ENCODE measurements at places on chromosomes 5 and 9.

- DNase-seq, result no peak
Measured at GRCh38 chr5:95533106-95533505, 21.7 kb downstream of the SKIC3 start.

DNA sequence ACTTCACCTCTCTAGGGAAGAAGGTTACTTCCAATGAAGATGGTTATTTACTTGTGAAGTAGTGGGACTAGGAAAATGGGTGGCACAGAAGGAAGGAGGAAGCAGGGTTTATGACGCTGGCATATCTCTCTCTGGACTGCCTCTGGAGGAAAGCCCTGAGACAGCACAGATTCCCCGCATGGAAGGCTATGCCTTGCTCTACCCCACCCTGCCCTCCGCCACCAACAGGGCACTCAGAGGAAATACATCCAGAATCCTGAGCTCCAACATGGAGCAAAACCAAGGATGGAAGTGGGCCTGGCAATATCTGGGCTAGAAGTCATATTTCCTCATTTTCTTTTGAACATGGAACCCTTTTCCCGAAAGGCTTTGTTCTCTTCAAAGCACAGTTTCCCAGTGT, 346.9 kb downstream of the ZSWIM6 start:
- no peak for DNase-seq

GRCh38 chr9:93226819-93227218, 42.9 kb downstream of the WNK2 start:
- no peak for DNase-seq

DNA sequence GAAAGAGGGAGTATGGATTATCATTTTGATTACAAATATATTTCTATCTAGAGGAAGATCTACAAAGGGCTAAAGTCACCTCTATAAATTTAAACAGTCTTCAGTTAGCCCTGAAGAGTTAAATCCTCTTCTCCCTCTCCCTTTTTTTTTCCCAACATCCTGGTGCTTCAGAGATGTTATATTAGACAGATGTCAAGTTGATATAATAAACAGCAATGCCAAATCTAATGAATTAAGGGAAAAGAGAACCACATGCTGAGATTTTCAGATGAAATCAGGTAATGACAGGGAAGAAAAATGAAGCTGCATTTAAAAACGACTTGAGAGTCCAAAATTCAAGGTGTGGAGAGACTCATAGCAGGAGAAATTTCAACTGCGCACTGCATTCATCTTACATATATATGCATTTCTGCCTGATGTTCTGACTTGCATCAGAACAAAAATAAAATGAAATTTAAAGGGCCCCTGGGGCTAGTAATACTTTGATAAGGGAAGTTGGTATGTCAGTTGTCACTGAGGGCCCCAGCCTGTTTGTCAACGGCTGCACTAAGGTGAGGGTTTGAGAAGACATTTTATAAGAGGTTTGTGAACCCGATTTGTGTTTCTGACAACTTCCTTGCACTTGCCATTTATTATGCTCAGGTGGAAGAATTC, 338.9 kb upstream of the PANK3 start:
- no peak for DNase-seq

DNA sequence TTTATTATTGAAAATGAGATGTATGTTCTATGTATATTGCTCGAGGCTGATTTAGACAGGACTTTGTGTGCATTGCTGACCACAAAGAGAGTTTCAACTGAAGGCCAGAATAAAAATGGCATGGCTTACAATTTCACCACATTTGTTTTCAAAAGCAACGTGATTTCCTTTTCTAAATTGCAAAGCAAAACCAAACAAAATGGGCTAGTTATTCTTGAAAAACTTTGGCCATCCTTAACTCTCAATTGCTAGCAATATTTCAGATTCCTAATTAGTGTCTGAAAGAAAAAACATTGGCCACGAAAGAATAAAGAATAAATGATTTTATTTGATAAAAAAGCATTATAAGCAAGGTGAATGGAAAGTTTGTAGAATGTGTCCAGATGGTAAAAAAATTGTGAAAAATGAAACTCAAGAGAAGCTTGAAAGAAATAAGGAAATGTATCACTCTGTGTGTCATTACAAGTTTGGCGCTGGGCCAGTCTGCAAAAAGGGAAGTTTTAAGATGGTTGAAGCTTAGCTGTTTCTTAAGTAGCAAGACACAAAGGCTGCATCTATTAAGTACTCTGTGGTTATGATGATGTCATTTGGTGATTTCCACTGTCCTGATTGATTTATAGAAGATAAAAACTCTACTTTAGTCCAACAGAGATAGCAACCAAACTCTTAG, 89.2 kb upstream of the PRLR start:
- DNase-seq, result no peak

GRCh38 chr9:113621980-113622379, 158.5 kb downstream of the RGS3 start:
- no peak for DNase-seq

GRCh38 chr9:99807276-99807852, 14.3 kb upstream of the NR4A3 start:
- DNase-seq, result peak; percentile 16

DNA sequence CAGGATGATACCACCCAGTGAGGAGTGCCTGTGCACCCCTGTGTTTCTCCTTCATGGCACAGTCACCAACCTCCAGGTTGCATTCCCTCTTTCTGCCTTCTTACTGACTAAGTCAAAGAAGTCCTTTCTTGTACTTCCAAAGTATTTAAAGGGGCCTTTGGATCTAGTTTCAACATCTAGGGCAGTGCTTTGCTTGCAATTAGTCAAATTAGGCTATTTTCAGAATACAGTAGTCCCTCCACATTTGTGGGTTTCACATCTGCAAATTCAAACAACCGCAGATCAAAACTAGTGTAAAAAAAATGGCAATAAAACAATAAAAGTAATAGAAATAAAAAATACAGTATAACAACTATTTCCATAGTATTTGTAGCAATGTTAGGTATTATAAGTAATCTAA, 333.9 kb upstream of the SEMA6A start:
- DNase-seq, result no peak

DNA sequence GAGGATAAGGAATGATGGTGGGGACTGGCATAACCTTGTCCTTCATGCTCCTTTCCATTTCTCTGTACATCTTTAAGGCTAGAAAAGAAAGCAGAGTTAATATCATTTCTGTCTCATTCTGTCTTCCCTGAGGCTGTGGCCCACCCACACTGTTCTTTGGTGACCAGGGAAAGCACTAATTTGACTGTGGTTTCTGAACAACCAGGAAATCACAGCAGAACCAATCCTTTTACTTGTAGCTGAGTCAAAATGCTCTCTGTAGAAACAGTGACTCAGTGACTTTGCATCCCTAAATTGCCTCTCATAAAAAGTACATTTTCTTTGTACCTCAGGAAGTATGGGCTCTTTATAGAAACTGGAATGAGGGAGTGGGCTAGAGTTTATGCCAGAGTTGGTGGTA, 28.1 kb downstream of the IL33 start:
- no peak for DNase-seq

DNA sequence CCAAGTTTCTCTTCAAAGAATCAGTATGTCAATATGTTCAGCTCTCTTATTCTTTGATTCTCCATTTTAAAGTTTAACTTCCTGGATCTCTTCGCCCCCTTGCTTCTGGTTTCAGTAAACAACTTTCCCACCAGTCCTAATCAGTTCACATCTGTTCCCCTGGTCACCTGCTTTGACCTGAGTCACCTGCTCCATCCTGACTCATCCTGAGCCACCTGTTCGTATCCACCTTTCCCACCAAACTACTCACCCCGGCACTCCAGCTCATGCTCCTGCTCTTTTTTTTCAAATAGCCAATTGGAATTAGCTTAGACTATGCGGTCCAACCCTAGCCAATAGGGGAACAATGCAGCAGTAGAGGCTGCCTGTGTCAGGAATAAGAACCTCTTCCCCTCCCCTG, 23.6 kb upstream of the CSF1R start:
- DNase-seq, result no peak

DNA sequence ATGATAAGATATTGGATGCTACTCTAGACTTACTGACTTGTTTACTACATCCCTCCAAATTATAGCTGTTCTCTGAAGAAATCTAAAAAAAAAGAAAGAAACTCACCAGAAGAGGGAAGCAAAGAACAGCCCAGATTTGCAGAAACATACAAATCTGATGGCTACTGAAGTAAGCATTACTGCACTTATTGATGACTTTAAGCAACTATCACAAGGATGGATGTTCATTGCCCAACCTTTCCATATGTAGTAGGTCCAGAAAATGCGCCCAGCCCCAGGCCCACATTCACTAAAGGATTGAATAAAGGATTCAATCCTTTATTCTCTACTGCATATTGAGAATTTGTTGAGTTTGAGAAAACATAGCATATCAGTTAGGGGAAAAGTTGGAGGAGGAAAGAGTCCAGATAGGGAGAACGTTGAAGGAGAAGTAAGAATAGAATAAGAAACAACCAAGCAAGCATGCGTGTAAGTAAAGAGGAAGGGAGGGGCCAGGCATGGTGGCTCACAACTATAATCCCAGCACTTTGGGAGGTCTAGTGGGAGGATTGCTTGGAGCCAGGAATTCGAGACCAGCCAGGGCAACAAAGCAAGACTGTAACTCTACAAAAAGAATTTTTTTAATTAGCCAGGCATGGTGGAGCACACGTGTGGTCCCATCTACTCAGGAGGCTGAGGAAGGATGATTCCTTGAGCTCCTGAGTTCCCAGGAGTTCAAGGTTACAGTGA, 33.8 kb upstream of the DTWD2 start:
- peak; percentile 19 for DNase-seq

- no peak for DNase-seq
Measured at GRCh38 chr9:134182554-134183085, 18.3 kb upstream of the RNU6ATAC start.

DNA sequence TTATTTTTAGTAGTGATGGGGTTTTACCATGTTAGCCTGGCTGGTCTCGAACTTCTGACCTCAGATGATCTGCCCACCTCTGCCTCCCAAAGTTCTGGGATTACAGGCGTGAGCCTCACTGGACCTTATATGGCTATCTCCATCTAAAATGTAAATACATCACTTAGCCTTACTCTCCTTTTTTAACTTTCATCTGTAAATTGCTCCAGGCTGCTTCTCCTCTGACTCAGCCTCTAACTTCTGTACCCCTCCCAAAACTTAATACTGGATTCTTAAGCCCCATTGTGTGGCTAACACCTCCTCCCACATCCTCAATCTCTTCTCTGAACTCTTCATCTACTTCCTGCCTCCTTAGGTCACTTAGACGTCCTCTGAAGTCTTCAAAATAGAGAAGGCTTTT, 4.0 kb downstream of the SNX30 start:
- no peak for DNase-seq

DNA sequence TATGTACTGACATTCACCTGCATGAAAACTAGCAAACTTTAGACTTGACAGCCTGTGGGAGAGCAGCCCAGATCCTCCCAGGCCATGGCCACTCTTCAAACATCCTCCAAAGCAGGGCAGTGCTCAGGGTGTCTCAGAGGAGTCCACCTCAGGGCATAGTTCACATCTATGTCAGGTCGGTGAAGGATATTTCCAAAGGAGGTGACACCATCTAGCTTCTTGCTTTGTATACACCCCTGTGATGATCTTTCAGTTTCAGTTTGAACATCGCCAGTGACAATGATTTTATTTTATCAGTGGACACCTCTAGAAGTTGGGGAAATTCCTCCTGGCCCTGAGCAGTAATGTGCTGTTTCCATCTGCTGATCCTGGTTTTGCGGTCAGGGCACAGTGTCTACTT, 20.1 kb downstream of the CDK20 start:
- no peak for DNase-seq

DNA sequence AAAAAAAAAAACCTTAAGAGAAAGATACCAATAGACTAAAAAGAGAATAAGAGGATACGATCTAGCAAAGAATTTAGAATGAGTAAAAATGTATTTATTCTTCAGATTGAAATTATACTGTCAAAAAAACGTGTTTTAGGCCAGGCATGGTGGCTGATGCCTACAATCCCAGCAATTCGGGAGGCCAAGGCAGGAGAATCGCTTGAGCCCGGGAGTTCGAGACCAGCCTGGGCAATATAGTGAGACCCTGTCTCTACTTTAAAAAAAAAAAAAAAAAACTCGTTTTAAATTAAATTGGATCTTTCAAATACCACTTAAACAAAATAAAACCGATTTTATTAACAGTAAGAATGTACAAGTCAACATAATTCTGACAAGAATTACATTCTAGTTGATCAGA, 41.8 kb downstream of the FBXL17 start:
- DNase-seq, result no peak

DNA sequence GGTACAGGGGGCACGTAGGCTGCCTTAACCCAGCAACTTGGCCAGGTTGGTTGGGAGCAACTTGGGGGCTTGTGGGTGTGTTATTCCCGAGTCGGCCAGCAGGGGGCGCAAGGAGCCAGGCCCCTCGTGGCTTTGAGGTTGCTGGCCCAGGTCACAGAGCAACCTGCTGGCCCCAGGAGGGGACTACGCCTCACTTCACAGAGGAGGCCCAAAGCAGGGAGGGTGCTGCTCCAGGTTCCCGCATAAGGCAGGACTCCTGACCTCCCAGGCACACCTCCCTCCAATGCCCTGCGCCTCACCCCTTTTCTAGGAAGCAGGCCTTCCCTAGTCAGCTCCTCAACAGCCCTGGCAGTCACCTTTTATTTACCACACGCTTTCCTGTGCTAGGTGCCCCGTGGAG, 18.1 kb downstream of the KYAT1 start:
- no peak for DNase-seq

GRCh38 chr9:14212697-14213420, 101.1 kb downstream of the NFIB start:
- no peak for DNase-seq

DNA sequence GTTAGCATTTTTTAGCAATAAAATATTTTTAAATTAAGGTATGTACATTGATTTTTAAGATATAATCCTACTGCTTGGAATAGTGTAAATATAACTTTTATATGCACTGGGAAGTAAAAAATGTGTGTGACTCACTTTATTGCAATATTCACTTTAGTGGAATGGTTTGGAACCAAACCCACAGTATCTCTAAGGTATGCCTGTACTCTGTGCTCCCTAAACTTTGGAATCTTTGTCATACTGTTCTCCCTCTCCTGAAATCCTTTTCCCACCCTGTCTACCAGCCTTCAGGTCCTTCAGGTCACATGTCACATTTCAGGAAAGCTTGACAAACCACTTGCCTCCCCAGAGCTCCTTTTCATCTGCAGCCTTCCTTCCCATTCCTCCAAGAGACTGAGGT, 308.7 kb downstream of the SPOCK1 start:
- no peak for DNase-seq

DNA sequence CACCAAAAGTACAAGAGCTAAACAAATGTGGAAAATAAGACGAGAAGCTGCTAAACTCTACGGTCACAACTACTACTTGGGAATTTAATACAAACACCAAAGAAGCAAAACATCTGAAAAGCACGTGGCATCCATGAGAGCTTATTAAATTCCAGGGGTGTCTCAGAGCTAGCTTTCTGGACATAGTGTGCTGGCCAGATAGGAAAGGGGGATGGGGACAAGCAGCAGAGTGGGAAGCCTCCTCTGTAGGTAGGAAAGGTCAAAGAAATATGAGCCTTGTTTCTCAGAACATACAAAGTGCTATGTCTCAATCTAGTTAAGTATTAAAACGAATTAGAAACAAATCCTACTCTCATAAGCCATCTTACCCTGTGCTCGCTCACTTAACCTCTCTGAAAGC, 51.3 kb upstream of the GOLPH3 start:
- DNase-seq, result no peak

GRCh38 chr9:28024676-28025075, 451.4 kb upstream of the C9orf72 start:
- DNase-seq, result peak; percentile 77

GRCh38 chr5:3657364-3658022, 61.9 kb downstream of the IRX1 start:
- DNase-seq, result no peak
